HFF-Myc (cell line): ENCODE measurements at places on chromosomes 1 and 21.

GRCh38 chr1:229434641-229435051, 752 bp upstream of the ACTA1 start:
- no peak for DNase-seq

DNA sequence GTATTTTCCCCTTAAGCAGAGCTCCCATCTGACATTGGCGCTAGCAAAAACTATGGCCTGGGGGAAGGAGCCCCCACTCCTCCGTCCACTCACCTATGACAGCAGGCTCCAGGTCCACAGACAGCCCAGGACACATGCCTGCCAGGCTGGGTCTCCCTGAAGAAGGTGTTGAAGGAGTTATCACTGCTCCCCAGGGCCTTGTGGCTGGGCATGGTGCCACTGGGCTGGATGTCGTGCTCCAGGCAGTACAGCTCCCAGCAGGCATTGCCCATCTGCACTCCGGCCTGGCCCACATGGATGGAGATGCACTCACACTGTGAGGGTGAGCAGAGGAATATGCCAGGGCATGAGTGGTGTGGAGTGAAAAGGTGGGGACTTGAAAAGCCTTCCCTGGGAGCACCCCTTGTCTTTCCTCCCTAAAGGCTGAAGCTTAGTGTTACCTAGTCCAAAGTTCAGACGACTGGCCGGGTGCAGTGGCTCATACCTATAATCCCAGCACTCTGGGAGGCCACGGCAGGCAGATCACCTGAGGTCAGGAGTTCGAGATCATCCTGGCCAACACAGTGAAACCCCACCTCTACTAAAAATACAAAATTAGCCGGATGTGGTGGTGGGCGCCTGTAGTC, 30.0 kb downstream of the RABIF start:
- no peak for DNase-seq

DNA sequence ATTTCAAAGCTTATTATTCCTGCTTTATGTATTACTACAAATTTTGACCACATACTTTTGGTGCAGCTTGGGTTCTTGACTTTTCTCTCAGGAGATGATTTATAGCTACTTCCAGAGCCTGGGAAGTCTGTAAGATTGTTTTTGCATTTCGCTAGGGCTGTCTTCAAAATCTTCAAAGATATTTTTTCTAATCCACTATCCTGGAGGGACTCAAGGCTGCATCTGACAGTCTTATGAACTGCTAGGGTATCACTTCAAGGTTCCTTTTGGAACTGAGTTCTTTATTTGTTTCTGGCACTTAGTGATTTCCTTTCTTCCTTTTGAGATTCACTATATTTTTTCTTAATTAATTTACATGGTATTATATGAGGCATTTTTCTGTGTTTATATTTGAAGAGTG, 90.0 kb upstream of the LYPLAL1 start:
- DNase-seq: no peak

DNA sequence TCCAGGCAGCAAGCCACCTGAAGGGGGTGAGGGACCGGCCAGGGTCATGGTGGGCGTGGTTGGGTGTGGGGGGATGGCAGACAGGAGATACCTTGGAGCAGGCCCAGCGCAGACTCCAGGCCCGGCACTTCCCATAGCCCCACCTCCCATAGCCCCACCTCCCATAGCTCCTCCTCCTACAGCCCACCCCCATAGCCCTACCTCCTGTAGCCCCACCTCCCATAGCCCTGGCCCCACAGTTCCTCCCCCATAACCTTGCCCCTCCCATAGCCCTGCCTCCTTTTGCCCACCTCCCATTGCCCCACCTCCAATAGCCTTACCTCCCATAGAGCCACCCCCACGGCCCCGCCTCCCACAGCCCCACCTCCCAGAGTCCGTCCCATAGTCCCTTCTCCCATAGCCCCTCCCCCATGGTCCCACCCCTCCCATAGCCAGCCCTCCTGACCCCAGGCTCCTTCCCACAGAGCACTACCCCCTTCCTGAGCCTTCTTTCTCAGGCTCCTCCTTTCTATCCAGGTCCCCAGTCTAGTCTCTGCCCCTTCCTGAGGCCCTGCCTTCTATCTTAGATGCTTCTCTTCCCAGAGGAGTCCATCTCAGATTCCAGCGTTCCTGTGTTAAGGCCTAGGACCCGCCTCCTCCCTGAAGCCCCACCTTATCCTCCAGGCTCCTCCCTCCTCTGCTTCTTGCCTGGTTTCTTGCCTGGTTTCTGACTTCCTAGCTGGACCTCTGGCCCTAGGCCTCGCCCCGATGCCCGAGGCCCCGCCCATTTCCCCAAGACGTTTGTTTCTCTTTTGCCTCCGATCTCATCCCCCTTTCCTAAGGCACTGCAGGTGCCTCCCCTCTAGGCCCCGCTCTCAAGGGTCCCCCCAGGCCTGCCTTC, 46.8 kb downstream of the PTPRU start:
- no peak for DNase-seq

- DNase-seq: no peak
Observed at GRCh38 chr1:978835-979743, 2.8 kb downstream of the PERM1 start.
